Non-pigmented ciliary epithelial cell (primary cell): ENCODE measurements at places on chromosomes 12 and 14.

GRCh38 chr12:121537814-121538698 lies 42.8 kb downstream of the KDM2B start:
- DNase-seq = no peak

DNA sequence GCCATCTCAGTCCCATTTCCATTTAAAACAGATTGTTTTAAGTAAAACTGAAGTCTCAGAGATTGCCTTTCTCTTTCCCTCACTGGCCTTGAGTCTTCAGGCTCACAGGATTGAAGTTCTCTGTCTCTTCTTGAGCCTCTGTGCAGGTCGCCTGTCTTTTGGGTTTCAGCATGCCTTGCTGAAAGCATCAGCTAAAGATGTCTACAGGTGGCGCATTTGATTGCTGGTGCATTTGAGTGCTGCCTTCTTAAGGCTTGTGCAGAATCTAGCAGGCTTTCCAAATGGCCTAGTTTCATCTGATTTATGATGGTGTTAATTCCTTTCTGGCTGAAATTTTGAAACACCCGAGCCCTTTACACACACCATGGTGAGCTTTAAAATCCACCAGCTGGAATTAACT lies 1062.2 kb upstream of the FBXO33 start:
- DNase-seq = no peak

- DNase-seq = no peak
Observed at GRCh38 chr12:42819846-42820245, 230.3 kb upstream of the PRICKLE1 start.

DNA sequence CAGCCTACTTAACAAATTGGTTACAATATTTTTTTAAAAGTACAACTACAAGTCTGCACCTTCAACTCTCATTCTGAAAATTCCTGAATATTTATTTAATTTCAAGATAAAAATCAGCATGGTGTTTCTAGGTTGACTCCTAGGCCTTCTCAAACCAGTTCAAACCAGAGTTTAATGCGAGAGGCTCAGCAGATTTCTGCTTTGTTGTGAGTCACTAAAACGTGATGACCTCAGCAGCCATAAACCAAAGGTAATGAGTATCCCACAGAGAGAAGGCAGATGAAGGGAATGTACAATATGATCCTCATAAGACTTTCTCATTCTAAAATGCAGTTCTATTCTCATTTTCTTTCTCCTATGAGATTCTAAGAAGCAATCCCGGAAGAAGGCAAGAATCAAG lies 1.5 kb downstream of the PRDM4 start:
- DNase-seq = peak; percentile 77

GRCh38 chr12:14111230-14111865 lies 129.9 kb upstream of the GRIN2B start:
- DNase-seq = no peak

DNA sequence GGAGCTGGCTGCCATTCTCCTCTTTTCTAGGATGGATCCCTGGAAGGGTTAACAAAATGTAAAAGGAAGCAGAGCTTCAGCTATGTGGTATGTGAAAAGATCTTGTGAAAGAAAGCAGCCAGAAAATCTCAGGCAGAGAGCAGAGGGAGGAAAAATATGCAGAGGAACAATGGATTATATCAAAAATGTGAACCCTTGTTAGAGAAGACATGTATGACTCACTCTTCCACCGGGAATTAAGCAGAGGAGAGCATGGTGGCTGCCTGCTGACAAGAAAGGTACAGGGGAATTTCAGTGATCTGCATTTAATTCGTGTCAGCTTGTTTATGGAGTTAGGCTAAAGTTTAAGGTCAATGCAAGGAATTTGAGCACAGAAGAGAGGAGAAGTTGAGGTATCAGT lies 46.3 kb downstream of the KCNA1 start:
- DNase-seq = no peak

DNA sequence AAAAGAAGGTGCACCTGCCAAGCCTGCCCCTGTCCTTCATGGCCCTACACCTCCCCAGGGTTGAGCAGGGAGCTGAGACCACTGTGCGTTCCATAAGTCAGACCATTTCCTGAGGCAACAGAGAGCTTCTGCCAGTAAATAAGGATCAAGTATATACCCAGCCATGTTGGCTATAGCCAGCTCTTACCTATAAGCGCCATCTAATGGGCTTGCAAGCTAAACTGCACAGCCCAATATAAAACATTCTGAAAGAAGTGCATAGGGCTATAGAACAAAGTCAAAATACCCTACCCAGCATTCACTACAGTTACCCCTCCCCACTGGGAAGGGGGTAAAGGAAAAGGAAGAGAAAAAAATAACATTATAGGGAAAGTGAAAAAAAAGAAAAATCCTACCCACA lies 59.3 kb upstream of the SCAF11 start:
- DNase-seq = no peak

DNA sequence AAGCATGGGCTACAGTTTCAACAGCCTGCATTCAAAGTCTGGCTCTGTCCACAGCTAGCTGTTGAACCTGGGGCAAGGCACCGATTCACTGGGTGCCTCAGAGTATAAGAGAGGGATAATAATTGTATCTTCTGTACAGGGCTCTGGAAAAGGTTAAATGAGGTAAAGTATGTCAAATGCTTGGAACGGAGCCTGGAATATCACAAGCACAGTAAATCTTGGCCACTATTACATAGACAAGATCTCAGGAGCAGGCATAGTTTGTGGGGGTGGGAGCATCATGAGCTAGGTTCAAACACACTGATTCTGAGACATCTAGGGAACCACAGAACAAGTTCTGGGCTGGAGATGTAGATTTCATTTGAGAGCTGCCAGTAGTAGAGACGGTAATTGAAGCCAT lies 203.7 kb upstream of the NUDT4 start:
- no peak for DNase-seq

DNA sequence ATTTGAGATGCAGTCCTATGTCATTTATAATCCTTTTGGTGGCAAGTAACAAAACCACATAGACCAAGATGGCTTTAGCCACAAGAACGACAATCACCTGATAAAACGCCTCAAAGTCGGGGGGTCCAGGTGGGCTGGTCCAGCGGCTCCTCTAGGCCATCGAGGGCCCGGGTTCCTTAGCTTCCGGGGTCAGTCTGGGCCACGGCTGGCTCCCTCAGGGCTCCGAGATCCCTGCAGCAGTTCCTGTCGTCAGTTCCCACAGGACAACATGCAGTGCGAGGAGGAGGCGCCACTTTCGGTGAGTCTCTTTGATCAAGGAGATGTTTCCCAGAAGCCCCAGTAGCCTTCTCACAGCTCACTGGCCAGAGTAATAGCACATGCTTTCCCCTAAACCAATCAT lies 574.6 kb downstream of the AACS start:
- DNase-seq = no peak

GRCh38 chr12:12180136-12180535 lies 86.7 kb downstream of the LRP6 start:
- DNase-seq = no peak

- no peak for DNase-seq
Observed at GRCh38 chr12:74066476-74066875, 471.2 kb upstream of the ATXN7L3B start.

DNA sequence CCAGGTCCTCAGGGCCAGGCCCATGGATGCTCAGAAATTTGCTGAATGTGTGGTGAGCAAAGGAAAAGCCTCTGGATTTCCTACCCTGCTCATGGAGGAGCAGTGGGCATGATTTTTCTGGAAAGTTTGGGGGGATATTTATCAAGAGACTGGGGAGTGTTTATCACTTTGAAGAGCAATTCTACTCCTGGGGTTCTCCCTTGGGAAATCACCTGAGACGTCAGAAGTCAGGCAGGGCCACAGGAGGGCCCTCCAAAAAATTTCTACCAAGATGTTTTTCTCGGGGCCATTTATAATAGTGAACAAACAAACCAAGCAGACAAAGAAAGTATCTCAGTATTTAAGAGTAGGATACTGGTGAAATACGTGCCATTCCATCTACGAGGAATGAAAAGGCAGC lies 20.1 kb upstream of the EIF2B2 start:
- DNase-seq = no peak

- DNase-seq = no peak
Observed at GRCh38 chr12:22981711-22982110, 356.7 kb downstream of the ETNK1 start.

- DNase-seq = no peak
Observed at GRCh38 chr14:74392616-74393570, 33.1 kb downstream of the SYNDIG1L start.
